AG08396 (cell line): ENCODE measurements at places on chromosomes 6 and 20.

GRCh38 chr6:147528511-147529145 lies 20.1 kb downstream of the SAMD5 start:
- no peak for DNase-seq

GRCh38 chr20:50758992-50759391 lies 27.6 kb downstream of the PARD6B start:
- no peak for DNase-seq

DNA sequence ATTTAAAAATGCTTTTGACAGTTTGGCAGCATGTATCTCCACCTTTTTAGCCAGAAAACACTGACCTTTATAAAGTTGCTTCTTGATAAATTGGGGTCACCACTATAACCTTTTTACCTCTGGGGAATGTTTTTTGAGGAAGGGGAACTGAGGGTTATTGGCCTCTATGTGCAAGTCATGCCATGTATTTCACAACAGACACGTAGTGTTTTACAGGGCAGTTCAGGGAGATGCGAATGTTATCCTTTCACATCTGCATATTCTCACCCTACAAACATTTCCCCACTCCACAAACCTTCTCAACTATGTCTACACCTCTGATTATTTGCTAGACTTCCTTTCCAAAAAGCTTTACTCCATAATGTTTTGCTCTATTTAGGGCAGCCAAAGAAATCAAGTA lies 17.0 kb upstream of the SLA2 start:
- DNase-seq = no peak

DNA sequence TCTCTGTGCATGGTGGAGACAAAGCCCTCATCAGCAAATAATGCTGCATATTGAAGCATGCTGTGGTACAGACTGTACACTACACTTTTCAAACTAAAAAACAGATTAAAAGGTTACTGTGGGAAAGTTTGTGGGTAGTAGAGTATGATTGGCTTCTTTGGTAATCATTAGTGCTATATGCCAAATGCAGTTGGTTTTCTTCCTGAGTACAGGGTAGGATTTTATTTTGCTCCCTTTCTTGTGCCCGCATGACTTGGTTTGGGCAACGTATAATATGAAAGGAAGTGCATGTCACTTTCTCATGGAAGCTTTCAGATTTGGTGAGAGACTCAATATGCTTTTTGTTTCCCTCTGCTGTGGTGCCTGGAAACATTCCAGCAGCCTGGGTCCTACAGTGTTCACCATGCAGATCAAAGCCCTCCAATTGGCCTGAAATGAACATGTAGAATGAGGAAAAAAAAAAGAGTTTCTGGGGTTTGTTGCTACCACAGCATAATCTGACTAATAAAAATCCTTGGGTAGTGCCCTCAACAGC lies 270.7 kb upstream of the ADGRB3 start:
- DNase-seq = no peak

DNA sequence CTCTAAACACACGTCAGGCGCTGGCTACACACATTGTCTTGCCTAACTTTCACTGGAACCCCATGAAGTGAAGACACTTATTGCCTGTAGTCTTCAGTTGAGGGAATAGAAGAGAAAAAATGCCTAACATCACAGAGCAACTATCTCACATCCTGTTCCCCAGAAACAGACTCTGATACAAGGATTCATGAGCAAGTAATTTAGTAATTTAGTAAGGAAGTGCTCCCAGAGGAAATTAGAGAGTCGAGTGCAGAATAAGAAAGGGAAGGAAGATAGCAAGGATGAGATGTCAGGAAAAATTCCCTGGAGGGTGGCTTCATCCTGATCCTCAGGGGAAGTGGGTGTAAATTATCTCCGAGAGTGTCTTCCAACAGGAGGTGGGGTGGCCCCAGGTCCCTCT lies 104.0 kb downstream of the FOXA2 start:
- no peak for DNase-seq

DNA sequence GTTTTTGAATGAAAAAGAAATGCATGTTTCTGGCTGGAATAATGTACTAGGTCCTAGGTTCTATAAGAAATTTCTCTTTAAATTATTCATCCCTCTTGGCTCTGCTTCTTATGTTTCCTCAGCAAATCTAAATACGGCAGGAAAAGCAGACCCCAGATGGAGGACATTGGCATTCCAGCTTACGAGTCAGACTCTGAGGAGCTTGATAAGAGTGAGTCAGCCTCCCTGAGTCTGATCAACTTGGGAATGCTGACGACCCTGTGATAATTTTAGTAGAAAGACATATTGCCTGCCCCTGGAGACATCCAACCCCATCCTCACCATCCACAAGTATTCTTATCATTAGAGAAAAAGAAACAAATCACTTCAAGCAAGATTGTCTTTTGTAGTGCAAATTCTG lies 509.7 kb upstream of the MARCKS start:
- no peak for DNase-seq

DNA sequence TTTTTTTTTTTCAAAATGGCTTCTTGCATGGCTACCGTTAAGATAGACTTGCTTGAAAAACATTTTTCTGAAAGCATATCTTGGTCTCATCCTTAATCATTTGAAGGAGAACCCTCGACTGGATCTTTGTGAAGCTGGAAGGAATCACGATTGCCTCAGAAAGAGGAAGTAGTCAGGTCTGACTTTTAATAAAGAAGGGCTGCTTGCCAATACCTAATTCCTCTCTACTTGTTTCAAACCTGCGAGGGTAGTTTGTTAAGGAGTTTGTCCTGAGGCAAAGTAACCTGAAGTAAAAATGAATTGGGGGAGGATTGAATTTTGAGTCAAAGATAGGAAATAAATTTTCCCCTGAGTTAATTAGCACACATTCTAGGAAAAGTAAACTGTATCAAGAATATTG lies 288.1 kb upstream of the MAP3K7 start:
- no peak for DNase-seq
